SJSA1 (cell line): ENCODE measurements at places on chromosomes 16 and 17. TPM values are rescaled to one million over a fixed set of nuclear protein-coding genes. Genes with fewer than 3 reads are reported as not detected.

The NEUROD2 gene
- not detected in 2 replicates for total RNA-seq

The CLDN6 gene
- total RNA-seq, result not detected in 2 replicates

The SMIM22 gene
- not detected in 2 replicates for total RNA-seq

The CHD9NB gene
- total RNA-seq, result 0.45 TPM in 1 of 2 replicates, not detected in the other

The NDUFAF8 gene
- 74.0 and 126 TPM in 2 replicates for total RNA-seq

The ABAT gene
- 4.4 and 5.7 TPM in 2 replicates for total RNA-seq

The TBC1D3H gene
- not detected in 2 replicates for total RNA-seq

The ABCC6 gene
- total RNA-seq, result not detected in 2 replicates

The MYH3 gene
- total RNA-seq, result 0.13 and 0.66 TPM in 2 replicates

The ASB16 gene
- total RNA-seq, result not detected in 2 replicates

The PVALEF gene
- total RNA-seq, result not detected in 2 replicates

The ARL5C gene
- total RNA-seq, result not detected in 2 replicates
